ENCODE measurements at places on chromosomes 6 and 20.

DNA sequence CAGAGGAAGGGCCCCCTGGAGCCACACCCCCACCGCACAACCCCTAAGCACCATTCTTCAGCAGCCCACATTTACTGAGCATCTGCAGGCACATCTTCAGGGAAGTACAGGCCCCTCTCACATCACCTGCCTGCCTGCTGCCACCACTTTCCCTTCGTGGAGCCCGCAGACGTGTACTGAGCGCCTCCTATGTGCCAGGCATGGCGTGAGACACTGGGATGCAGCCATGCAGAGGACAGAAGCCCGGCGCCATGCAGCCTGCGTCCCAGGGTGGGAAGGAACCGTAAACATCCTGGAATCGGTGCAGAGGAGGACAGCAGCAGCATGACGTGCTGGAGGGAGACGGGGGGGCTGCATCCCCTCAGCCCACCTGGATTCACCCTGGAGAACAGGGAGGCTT, 78.1 kb downstream of the GRM4 start:
- no peak for DNase-seq

DNA sequence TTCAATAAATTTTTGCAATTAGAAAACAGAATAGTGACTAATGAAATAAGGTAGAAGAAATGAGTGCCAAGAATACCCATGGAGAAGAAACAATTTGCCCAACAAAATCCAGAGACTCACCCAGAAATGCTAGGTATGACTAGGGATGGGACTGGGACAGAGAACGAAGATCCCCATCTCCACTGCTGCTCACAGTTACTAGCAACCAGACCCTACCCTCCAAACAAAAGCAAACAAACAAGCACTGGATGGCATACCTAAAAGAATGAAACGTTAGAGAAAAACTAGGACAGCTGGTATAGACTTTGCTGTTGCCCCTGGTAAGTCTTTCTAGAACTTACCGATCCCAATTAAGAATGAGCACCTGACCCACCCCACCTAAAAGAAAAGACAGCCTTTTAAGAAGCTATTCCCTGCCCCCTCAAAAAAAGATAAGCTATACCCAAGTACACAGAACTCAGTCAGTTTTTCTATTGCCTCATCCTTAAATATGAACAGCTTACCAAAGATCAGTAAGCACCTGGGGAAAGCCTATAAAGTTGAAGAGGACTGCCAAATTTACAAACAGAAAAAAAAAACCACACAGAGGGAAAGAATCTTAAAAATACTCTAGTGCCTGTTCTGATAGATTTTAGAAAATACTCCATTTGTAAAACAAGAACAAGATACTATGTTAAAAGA, 31.7 kb downstream of the REPS1 start:
- no peak for DNase-seq

DNA sequence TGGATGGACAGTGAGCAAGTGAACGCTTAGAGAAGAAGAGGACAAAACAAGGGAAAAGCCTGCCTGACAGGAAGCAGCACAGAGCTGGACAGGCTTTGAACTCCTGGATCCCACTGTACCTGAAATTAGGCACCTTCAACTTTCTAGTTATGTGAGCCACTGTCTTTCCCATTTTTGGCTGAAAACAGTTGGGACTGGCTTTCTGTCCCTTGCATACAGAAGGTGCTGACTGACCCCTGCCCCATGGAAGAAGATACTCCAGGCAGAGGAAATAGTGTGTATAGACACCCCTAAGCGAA, 122.8 kb downstream of the CEBPB start:
- no peak for DNase-seq

GRCh38 chr6:2171728-2172127, 73.7 kb downstream of the GMDS start:
- no peak for DNase-seq

DNA sequence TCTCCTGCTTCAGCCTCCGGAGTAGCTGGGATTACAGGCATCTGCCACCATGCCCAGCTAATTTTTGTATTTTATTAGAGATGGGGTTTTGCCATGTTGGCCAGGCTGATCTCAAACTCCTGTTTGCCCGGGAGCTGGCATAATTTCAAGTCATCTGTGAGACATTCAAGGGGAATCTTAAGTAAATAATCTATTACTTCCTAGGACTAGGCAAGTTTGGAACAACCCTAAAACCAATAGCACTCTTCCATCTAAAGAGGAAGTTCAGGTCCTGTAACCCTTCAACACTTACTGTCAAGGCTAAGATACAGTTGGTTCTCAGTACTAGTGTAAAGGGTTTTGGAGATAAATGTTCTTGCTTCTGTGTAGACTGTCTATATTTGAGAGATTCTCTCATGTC, 267.8 kb upstream of the IRAK1BP1 start:
- DNase-seq, result peak; percentile 36

DNA sequence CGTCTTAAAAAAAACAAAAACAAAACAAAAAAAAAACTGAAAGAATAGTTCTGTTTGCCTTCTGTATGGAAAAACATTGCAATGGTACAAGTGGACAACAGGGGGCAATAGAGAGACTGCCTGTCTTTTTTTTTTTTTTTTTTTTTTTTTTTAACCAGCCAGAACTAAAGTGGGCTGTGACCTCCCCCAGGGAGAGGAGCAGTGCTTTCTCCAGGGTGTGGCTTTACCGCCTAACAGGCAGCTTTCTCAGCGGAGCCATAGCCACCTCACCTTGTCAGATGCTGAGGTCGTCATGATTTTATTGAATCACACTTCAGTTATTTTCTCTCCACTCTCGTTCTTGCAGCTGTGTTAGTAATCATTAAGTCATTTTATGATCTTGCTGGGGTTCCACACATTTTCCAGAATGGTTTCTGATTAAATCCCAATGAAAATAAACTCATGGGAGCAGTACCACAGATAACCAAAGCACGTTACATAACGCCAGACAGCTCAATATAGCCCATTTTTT, 78.4 kb downstream of the GMPR start:
- no peak for DNase-seq

GRCh38 chr6:34143884-34144580, 1.9 kb downstream of the GRM4 start:
- DNase-seq, result no peak

GRCh38 chr6:113662688-113663333, 194.3 kb upstream of the MARCKS start:
- DNase-seq, result no peak

- no peak for DNase-seq
Observed at GRCh38 chr6:154161689-154162088, 122.6 kb downstream of the OPRM1 start.

DNA sequence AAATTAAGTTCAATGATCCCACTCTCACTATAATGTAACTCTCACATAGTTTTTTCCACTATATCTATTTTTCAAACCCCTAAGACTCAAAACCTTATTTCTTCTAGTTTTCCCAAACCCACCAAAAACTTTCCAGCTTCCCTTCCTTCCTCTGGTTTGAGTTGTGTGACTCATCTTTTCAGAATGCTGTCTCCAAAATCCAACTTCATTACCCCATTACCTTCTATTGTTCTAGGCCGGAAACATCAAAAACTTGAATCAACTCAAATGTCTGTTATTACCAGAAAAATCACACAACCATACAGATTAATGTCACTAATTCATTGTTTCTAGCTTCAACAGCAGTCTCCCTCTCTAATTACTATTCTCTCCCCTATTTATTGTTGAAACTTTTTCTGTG, 1090.3 kb downstream of the HACE1 start:
- peak; percentile 26 for DNase-seq

- no peak for DNase-seq
Observed at GRCh38 chr20:13858439-13858838, 73.6 kb downstream of the NDUFAF5 start.

DNA sequence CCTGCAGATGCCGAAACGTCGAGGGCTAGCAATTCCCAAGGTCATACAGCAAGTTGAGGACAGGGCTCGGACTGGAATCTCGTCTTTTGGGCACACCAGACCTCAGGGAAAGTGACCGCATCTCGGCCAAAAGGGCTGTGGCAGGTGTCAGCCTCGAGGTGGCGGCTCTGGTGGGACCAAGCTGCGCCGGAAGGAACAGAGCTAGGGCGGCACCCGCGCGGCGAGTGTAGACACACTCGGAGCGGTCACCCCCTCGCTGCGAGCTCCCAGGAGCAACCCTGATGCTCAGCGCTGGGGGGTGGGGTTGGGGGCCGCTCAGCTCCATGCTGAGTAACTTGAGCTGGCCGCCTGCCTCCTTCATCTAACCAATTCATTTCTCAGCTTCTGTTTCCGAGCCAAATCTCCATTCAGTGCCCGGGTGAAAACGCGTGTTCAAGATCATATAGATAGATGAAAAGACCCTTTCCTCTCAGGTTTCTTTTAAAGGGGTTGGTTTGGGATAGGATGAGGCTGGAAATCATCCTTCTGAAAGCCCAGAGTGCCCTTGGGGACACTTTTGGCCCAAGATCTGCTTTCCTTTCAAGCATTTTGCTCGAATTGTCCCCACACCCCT, 2.2 kb upstream of the TUBB2B start:
- no peak for DNase-seq

DNA sequence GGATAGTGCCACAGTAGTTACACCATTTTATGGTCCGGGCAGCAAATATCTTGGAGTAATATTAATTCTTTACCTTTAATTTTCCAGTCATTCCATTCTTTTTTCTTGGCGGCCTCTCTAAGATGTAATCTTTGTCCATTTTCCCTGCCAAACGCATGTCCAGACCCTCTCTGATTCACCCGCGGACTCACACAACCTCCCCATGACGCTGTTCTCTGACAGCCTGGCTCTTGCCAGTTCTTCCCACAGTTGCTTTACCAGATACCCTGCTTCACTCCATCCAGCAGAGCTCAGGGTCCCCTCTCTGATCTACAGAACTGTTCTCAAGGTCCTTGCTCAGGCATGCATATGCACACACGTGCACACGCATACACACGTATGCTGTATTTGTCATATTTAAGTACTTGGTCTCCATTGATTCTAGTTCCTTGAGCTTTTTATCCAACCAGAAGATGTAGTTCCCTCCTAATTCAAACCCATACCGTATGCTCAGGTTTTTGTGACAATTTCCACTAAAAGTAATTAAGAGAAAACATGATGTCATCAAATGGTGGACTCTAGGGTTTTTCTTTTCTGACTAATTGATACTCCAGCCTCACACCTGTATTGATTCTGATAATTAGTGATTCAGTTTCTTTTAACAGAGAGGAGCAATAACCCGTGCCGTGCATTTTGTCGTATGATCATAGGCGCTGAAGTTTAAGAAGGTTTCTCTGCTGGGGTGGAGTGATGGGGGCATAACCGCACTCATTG, 10.0 kb downstream of the BPHL start:
- no peak for DNase-seq

DNA sequence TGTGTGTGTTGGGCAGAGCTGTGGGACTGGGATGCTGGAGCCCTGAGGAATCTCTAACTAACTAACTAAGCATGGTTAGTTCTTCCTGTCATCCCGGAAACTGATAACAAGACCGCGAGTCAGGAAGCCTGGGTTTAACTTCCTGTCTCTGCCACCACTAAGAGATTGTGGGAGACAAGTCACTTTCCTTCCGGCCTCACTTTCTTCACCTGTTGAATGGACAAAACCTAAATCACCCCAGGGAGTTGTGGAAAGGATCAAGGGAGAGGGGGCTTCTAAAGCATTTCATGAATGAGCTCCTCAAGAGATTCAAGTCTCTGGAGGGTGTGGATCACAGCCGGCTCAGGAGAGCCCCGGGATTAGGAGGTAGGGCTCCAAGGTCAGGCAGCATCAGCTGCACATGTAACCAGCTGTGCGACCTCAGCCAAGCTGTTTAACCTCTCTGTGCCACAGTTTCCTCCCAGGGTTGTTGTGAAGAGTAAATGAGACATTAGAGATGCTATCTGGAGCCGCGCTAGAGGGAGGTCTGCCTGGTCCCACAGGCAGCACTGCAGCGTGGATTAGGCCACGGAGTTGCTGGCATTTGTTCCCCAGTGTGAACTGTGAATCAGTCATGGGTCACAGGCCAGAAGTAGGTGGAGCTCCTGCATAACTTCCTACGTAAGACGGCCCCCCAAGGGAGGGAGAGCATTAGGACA, 105.1 kb downstream of the TOX2 start:
- DNase-seq, result peak; percentile 51

- DNase-seq, result no peak
Observed at GRCh38 chr20:36372666-36373065, 66.5 kb downstream of the DLGAP4 start.

DNA sequence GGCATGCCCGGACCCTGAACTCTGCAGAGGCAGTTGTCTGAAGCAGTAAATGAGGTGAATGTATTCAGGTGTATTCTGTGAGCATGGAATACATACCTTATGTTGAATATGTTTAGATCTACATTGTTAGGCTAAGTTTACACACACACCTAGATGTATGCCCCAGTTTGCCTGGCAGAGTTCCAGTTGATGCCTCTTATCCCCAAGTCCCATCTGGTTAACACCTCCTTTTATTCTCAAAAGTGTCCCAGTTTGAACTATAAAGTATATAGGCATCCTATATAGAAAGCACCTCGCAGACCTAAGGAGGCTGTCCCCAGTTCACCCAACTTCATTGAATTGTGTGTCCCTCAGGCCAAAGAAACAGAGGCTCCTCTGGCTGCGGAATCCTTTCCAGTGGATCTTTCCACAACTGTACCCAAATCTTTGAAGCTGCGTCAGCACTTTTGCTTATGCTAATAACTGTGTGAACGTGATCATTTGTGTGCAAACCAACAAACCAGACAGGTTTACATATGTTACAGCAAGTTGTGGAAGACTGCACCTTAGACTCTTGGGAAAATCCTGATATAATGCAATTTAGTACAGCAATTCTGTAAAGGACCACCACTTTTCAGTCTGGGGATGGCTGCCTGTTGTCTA, 4.8 kb upstream of the DHX35 start:
- no peak for DNase-seq

DNA sequence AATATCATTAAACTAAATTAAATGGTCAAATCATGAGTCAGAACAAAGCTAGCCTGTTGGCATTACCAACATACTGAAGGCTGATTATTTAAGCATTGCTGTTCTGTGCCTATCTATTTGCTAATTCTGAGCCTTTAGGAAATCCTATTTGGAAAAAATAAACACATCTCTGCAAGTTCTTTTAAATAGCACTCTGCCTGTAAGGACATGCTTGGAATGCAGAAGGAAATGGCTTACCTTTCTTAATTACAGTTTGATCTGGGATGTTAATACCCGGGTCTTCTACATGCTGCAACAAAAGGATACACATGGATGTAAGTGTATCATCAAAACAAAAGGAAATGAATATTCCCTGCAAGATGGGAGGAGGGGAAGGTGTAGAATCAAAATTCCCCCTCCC, 8.3 kb downstream of the TFAP2A start:
- DNase-seq, result no peak
